ENCODE measurements at places on chromosomes 11 and 22.

DNA sequence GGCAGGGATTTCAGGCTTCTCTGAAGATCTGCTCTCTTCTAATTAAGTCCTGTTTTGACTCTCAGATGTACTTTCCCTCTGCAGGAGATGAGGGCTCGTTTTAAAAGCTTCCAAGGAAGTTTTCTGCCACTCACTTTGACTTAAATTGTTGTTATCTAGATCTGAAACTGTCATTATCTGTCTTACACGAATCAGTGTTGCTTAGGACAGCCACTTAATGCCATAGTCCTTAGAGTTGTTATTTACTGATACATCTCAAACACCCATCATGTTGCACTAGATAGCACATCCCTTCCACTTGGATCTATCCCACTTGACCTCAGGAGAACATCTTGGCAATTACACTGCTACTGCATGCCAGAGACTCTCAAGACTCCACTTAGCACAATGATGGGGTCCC, 86.9 kb upstream of the FAT3 start:
- no peak for DNase-seq

DNA sequence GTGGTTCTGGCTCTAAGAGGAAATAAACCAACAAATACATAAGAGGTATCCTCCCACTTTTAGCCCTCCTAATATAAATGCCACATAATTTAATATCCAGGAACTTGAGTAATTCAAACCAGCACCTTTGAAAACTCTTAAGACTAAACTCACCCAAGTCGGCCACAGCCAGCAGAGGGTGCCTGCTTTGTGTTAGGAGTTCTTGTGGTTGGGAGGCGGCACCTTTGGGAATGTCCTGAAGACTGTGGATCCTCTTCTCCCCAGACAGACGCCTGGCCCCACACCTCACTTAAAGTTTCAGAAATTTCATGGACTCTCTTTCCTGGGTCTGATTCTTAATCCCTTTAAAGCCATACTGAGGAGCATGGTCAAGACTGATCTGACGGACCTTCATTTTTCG, 169.0 kb downstream of the TBC1D22A start:
- no peak for DNase-seq

DNA sequence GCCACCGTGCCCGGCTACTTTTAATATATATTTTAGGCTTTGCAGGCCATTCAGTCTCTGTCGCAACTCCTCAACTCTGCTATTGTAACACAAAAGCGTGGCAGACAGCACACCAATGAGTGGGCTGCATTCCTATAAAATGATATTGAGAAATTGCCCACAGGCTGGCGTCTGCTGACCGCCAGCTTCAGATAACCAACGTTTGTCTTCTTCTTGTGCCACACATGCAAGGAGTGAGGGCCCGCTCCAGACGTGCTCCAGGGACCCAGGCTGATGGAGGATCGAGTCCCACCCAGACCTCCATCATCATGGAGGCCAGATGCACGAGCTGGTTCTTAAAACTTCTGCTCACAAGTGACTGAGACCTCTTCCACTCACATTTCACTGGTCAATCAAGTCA, 35.4 kb upstream of the LINC01488 start:
- no peak for DNase-seq

DNA sequence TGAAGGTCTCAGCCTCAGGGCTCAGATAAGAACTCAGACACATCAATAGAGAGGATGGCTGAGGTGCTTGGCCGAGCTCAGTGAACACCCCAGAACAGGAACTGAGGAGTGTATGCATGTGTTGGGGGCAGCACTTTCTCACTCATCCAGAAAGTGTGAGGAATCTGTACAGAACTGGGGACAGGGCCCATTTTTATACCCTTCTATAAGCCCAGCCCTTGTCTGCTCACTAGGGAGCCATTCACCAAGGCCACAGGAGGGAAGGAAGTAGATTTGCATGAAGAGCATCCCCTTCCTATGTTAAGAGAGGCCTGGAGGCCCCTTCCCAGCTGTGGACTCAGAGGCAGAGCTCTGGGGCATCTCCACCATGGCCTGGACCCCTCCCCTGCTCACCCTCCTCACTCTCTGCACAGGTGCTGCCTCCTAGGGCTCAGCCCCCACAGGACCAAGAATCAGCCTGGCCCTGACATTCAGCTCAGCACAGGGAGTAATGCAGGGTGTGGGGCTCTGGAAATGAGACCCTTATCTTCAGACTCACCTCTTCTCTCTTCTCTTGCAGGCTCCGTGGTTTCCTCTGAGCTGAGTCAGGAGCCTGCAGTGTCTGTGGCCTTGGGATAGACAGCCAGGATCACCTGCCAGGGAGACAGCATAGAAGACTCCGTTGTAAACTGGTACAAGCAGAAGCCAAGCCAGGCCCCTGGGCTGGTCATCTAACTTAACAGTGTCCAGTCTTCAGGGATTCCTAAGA, 39.9 kb upstream of the GGTLC2 start:
- DNase-seq = no peak

- no peak for DNase-seq
These were observed 132.0 kb upstream of the NAV2 start for GRCh38 chr11:19580646-19581045.

- DNase-seq = no peak
These were observed 7.2 kb downstream of the TEAD1 start for GRCh38 chr11:12681466-12681865.

DNA sequence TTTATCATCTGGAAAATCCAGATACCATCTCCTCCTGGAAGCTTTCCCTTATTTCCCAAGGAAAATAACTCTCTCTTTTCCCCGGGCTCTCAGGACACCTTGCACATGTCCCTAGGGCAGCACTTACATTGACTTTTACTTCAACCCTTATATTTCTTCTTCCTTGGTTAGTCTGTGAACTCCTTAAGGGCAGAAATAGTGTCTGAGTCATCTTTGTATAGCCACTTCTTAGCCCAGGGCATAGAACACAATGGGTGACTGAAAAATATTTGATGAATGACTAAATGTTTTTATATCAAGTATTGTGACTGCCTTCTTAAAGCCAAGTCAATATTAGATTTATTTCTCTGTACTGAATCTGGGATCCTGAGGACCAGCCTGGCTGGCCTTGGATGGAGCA, 45.4 kb upstream of the MYOD1 start:
- no peak for DNase-seq

DNA sequence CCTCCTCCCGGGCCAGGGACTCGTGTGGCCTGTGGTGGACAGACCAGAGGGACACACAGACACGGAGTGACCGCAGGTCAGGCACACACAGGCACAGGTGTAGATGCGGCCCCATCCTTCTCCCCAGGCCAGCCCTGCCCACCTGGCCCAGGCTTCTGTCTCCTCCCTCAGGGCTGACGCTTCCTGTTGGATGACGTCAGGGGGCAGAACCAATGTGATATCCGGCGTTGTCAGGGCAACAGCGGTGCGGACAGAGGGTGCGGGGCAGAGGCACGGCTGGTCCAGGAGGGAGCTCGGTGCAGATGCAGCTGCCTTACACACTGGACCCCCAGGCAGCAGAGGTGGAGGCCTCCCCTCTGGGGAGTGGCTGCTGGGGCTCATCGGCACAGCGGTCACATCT, 2.9 kb upstream of the TUBGCP6 start:
- DNase-seq = peak; percentile 53

DNA sequence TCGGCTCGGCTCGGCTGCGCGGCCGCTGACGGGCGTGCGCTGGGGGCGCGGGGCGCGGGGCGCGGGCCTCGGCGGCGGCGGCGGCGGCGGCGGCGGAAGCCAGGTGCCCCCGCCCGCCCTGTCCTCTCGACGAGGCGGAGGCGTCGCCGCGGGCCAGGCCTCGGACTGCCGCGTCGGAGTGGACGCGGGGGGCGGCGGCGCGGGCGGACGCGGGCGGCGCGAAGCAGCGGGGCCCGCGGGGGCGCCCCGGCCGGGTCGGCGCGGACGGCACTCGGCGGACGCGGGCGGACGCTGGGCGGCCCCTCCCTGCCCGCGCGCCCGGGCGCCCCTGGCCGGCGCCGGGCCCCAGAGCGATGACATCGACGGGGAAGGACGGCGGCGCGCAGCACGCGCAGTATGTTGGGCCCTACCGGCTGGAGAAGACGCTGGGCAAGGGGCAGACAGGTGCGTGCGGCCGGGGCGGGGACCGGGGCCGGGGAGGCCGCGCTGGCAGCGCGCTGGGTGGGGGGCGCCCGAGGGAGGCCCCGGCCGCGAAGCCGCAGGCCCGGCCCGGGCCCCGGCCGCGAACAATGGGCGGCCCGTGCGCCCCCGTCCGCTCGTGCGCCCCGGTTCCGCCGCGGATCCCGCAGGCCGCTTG, at the start of gene BRSK2:
Gene BRSK2, plus strand, starts transcription at position 3 of the 637 bp plus-strand sequence. Its CDS starts 351 bp downstream, at position 354.
- no peak for DNase-seq

GRCh38 chr11:69215784-69216415, 60.2 kb downstream of the SMIM38 start:
- no peak for DNase-seq

GRCh38 chr22:26658671-26659478, 1.5 kb downstream of the MIAT start:
- DNase-seq = peak; percentile 84

DNA sequence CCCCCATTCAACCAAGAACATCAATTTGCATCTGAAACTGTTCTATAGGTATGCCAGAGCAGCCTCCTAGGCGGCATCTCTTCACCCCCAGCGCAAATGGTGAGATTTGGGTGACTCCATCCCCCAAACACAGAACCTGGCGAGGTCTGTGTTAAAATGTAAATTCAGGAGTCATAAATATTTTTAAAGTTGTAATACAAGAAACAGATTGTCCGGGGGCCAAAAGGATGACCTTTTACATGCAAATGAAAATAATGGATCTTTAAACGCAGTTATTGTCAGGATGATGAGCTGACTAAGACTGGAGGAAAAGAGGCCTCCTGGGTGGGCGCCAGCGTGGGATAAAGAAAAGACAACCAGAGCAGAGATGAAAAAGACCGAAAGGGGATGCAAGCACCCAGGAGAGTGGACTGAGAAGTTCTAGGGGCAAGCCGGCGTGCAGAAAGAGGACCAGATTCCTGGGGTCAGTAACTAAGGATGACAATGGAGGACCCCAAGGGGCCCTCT, 16.0 kb upstream of the ADA2 start:
- DNase-seq = no peak

DNA sequence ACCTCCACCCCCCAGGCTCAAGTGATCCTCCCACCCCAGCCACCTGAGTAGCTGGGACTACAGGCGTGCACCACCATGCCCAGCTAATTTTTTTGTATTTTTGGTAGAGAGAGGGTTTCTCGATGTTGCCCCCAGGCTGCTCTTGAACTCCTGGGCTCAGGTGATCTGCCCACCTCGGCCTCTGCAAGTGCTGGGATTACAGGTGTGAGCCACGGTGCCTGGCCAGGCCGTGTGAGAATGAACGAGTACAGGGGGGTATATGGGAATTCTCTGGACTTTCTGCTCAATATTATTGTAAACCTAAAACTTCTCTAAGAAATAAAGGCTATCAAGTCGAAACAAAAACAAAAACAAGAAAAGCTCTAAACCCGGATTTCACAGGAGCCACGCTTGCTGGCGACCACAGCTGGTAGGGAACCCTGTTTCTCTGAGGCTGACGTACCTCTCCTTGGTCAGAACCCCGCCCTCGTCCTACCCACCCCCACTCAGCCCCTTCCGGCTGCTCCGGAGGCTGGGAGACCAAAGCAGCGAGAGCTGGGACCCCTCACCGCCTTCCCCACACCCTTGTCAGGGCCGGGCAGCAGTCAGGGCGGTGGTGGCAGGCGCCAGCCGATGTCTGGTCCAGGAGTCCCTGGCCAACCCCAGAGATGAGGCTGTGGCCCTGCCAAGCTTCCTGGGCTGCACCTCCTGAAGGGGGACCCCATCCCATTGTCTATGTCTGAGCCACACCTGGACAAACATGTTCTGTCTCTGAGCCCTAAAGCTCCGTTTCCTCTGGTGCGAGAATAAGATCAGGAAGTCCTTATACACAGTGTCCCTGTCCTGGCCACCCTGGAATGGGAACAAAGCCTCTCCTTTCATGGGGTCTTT, 52.1 kb downstream of the LINC01488 start:
- DNase-seq = no peak

DNA sequence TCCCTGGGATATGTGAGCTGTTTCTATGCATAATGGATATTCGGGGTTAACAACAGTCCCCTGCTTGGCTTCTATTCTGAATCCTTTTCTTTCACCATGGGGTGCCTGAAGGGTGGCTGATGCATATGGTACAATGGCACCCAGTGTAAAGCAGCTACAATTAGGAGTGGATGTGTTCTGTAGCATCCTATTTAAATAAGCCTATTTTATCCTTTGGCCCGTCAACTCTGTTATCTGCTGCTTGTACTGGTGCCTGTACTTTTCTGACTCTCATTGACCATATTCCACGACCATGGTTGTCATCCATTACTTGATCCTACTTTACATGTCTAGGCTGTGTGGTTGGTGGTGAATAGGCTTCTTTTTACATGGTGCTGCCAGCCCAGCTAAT, 1.3 kb downstream of the TUG1 start:
- no peak for DNase-seq

DNA sequence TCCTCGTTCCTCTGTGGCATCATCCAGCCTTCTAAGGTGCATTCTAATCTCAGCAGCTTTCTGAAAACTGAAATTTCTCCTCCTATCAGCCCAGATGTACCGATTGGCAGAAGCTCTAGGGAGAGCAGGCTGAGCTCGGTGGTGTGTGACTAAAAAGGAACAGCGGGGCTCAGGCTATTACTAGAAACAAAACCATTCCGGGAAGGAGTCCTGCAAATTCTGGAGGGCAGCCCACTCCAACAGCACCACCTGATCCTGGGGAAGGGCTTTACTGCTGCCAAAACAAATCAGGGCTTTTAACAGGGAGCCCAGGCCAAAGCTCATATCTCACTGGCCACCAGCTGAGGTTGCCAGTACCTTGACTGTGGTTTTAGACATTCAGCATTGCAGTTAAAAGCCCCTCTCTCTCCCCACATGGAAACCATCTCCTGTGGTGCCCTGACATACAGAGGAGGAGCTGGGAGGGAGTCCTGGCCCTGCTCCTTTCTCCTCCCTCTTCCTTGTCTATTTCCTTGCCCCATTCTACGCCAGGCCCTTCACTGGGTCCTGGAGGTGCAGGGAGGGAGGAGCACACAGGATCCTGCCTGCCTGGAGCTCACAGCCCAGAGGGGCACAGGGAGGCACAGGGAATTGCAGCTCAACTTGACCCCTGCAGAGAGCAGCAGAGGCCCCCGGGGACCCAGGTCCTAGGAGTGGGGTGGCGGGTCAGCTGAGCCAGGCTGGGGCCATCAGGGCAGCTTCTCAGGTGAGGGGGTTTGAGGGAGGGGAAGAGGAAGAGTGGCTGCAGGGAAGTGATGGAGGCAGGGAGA, 889 bp downstream of the PLAAT4 start:
- no peak for DNase-seq

DNA sequence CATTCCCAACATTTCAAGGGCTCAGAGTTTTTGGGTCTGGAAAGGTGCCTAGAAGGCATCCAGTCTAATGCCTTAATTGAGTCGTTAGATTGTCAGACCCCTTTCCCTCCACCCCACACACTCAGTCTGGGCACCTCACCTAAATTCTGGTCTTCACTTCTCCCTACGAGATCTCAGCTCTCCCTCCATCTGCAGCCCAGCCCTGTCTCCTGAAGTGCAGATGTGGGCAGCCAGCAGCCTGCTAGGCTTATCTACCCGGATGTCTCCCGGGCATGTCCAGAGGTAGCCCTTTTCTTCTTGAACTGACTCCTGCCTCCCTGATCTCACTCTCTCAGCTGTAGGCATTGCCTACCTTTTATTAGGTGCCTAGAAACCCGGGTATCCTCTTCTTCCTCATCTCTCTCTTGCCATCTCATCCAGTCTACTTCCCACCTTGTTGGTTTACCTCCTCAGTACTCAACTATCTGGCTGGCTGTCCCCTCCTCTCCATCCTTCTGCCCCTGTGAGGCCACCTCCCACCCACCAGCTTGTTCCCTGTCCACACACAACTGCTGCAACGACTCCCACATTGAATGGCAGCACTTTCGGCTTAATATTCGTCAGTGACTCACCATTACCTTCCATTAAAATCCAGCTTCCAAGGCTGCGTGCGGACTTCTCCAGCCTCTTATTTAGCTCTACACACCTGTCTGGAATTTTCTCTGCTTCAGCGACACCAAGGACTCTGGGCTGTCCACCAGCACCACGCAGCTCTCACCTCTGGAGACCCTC, 6.2 kb downstream of the SEPTIN3 start:
- DNase-seq = no peak
